ENCODE measurements at places on chromosomes 6 and 20.

DNA sequence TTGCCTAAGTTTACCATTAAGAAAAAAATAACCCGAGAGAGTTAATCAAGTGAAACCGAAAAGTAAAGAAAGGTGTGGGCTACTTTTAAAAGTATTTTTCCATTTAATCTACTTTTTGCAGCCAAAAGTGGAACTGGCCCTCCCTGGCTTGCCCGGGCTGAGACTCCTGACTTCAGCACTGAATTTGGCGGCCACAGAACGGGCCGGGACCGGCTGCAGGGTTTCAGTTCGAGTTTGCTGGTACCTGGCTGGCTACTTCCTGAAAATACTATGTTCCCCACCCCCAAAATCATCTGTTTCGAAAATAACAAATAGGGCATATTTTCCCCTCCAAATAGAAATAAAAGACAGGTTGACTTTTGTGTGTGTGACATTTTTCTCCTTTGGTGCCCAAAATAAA, 173.4 kb upstream of the EXOC2 start:
- DNase-seq, result no peak

GRCh38 chr6:6696867-6697531, 108.5 kb downstream of the LY86 start:
- DNase-seq, result peak; percentile 46

DNA sequence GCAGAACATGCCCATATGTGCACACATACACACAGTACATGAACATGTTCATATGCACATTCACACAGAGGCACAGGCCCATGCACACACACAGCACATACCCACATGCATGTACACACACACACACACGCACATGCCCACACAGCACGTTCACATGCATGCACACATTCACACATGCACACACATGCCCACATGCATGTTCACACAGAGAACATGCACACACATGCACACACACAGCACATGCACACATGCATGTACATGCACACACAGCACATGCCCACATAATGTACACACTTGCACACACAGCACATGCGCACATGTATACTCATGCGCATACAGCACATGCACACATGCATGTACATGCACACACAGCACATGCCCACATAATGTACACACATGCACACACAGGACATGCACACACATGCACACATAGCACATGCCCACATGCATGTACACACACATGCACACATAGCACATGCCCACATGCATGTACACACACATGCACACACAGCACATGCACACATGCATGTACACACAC, 25.9 kb downstream of the RNASET2 start:
- DNase-seq, result no peak

DNA sequence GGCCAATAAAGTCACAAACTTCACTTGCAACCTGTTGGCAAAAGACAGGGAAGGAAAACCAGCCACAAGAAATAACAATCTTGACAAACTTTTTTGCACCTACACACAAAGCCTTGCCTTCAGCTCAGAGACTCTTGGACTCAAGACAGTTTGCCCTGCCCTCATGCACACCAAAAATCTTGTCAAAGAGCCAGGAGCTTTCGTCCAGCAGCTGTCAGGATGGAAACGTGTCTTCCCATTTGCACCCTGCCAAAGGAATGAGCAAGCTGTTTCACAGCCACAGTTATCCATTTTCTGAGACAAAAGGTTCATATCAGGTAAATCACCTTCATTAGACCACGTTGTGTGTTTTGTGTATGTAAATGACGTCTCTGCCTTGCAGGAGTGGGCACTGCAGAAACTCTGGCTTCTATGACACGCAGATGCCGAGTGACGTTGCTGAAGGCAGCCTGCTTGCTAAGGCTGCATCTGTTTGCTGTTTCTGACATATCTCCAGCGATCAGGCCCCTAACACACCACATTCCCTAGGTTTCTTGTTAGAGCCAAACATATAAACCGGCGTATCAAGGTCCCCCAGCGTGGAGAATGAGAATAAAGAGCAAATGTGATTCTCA, 193.4 kb downstream of the SYNDIG1 start:
- no peak for DNase-seq

DNA sequence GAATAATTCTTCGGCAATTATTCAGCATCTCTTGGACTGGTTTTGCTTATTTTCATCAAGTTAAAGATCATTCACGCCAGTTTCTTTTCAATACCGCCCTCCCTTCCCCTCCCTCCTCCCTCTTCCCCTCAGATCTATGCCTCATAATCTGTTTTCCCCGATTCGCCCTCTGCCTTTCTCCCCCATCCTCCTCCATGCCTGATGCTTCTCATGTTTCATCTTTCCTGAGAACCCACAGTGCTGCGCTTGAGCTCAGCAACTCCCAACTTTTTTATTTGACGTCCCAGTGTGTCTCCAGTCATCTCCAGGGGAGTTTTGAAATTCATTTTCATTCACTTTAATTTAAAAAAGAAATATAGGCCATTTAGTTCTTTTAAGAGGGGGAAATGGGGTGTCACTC, 142.7 kb downstream of the PTPRT start:
- no peak for DNase-seq

- no peak for DNase-seq
Observed at GRCh38 chr6:117169781-117170281, 95.5 kb upstream of the VGLL2 start.

GRCh38 chr6:87742106-87742505, 40.1 kb upstream of the AKIRIN2 start:
- DNase-seq, result no peak

DNA sequence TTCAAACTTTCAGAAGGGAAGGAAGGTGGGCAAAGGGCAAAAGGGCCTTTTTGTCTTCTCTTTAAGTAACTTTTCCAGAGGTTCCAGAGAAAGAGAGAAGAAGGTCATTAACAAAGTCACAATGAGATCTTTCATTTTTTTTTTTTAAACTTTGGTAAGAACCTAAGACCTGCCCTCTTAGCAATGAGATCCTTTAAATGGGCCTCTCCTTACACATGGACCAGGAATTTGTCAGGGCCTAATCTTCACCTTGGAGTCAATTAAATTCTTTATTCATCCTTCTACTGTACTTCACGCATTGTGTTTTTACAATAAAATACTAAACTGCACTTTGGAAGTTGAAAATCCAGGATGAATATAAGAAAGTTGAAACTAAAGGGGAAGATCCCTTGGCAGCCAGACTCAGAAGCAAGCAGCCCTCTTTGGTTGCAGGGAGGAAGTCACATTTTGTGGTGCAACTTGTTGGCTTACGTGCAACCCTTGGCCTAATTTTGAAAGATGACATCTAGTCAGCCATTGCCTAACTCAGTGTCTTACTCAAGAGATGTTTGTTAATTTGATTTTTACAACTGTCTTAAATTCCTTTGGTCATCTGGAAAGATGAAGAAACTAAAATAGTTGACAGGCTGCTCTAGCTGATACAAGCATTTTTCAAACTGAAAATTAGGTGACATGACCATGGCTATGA, 11.9 kb upstream of the TMEM170B start:
- peak; percentile 8 for DNase-seq

GRCh38 chr6:44332585-44332984, 9.9 kb upstream of the SPATS1 start:
- DNase-seq, result no peak

DNA sequence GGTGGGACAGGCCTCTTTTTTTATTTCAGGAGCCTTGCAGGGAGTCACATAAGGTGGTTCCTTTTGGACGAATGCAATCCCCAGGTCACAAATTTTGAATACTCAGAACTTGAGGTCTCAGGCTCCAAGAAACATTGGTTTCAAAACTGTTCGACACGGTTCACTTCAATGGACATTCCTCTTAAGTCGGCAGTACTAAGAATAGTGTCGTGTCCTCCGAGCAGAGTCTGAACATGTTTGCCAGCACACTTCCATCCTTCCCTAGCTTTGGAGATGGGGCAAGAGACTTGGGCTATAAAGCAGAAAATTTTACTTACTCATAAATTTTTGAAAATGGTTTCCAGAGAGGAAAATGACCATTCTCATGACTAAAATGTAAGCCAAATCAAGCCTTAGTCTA, 265.4 kb downstream of the THBS2 start:
- DNase-seq, result no peak

All from hippocampal formation (tissue), 2 donors.